ENCODE measurements at places on chromosomes 6 and 20.

GRCh38 chr6:34587851-34588250, 31.7 kb upstream of the SPDEF start:
- DNase-seq: no peak

DNA sequence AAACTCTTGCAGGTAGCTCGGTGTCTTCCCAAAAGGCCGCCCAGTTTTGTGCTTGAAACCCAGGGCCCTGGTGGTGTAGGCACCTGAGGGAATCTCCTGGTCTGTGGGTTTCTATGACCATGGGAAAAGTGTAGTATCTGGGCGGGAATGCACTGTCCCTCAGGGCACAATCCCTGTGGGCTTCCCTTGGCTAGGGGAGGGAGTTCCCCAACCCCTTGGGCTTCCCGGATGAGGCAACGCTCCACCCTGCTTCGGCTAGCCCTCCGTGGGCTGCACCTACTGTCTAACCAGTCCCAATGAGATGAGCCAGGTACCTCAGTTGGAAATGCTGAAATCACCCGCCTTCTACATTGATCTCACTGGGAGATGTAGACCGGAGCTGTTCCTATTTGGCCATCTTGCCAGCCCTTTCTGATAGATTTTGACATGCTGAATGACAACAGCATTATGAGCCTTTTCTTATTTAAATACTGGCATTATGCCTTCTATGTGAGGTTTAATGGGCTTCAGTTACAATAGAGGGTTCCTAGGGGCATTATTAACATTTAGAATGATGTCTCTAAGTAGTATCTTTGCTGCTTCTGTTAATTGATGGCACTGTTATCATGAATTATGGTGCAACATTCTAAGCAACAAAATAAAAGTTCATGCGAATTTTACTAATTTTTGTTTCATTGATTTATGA, 133.7 kb upstream of the FLRT3 start:
- DNase-seq: no peak

DNA sequence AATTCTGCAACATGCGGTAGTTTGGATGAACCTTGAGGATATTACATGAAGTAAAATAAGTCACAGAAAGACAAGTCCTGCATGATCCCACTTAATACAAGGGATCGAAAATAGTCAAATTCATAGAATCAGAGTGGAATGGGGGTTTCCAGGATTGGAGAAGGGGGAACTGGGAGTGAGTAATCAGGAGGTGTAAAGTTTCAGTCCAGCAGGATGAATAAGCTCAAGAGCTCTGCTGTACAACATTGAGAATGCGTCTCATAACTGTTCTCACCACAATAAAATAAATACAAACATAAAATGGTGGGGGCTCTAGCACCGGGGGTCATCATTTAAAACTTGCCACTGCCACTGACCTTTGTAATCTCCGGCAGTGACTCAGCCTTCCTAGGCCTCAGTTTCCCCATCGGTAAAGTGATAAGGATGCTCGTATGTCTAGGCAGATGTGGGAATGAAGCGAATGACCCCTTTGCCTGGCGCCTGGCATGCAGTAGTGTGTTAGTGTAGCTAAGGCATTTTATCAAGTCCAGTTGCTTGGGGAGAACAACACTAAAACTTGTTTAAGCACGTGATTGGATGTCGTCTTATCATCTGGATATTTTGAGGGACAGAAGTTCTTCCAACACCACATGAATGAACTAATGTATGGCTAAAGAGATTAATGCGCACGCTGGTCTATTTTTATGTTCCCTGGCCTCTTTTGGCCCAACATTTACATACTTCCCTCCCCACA, 421.1 kb downstream of the QKI start:
- DNase-seq: no peak

DNA sequence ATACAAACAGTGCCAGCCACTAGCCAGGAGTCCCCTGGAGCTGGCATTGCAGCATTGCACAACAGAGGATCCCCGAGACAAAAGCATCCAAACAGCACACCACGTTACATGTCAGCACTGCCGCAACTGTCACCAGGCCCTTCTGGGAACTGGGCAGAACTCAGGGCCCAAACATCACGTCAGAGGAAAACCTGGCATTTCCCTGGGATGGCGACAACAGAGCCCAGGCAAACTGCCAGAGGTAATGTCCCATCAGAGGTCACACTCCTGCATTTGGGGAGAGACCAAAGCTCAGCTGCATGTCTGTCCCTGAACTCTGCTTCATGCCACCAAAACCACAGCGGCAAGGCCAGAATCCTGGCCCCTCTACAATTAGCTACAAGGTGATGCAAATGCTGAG, 36.3 kb downstream of the PPP1R3G start:
- DNase-seq: no peak

GRCh38 chr6:28401172-28401571, 1.6 kb upstream of the ZSCAN12 start:
- no peak for DNase-seq

DNA sequence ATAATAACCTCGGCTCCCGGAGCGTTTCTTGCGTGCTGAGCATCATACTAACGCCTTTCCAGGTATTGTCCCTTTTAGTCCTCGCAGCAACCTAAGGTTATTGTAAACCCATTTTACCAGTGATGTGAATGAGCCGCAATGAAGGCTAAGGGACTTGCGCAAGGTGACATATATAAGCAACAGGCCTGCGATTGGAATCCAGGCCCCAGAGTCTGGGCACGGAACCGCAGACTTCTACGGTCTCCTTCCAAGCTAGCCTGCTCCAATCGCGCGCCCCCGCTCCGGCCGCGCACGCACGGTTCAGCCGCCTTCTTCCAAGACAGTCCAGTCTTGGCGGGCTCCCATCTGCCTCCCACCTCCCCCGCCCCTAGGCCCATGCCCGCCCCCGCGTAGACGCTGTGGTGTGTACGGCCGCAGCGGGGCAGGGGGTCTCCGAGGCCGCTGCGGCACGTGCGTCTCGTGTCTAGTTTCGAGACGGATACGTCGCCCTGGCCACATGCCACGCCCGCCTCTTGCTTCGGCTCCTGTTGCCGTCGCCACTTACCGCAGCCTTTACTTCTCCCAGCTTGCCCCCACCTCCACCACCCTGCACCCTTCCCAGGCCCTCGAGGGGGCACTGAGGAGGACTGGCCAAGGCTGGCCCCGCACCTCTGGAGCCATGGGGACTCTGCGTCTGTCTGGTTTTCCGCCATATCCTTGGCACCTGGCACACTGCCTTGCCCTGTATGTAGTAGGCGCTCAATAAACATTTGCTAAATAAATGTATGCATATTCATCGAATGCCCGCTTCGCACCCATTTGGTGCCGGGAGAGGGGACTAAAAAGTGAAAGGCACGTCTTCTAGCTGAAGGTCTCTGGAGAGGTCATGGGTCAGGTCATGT, 855 bp upstream of the GFOD1 start:
- no peak for DNase-seq

All from DND-41 (cell line).